Non-pigmented ciliary epithelial cell (primary cell): ENCODE measurements at places on chromosomes 12 and 14.

DNA sequence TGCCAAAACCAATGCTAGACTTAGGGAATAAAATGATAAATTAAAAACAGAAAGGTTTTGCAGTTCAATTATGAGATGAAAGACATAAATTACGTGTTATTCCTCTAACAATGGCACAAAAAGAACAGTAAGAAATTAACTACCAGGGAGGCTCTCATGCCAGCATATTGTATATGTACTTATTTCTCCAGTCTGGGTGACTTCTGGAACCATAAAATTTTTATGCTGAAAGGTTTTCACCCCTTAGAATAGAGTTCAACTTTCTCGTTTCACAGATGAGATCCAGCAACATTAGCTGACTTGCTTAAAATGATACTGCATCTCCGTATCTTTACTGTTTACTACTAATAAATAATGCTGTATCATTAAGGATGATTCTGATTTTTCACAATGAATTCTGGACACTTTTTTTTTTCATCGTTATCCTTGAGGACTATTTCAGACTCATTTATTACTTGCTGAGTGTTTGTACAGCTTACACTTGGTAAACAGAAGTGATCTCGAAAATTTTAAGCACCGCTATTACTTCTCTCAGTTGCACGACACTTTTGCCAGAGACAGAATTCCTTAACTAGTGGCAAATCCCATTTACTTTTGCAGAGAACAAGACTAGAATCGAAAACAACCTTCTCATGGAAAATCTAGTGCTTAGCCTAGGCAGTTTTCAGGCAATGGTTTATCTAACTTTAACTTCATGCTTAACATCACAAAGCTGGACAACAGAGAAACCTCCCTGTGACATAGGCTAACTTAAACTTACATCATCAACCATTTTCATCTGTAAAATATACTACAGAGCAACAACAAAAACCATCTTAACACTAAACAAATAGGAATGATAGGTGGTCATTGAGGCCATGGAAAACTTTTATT is 2.7 kb downstream of the RSRC2 start:
- DNase-seq, result no peak

DNA sequence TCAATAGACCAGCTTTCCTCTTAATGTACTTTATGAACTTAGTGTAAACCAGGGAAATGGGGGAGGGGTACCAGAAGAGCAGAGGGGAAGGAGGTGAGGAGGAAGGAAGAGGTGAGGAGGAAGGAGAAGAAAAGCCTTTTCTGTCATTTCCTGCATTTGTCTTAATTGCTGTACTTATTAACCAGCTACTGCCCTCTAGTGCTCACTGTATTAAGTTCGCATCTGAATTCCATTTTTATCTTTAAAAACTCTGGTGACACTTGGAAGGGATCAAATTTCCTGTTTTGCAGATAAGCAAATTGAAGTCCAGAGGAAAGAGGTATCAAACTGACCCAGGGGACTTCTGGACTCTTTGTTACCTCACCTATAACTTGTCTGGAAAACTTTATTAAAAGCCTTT is 22.2 kb downstream of the MANSC1 start:
- DNase-seq, result peak; percentile 23

- DNase-seq, result no peak
Measured at GRCh38 chr14:94295360-94296180, 2.5 kb upstream of the SERPINA10 start.

DNA sequence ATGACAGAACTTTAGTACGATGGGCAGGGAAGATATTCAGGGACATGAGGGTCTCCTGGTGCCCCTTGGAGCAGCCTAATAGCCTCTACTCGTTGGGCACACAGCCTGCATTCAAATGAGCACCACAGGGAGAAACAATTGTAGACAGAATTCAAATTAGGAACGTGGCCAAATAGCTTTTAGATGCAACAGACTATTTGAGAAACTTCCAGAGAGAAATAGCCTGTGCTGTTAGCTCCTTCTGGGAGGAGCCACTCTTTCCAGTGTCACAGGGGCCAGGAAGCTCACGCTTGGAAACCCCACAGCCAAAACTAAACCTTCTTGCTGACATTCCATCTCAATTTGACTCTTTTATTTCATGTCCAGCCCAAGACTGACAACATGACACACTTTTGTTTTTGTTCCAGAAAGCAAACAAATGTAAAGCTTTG is 114.5 kb downstream of the RPAP3 start:
- DNase-seq, result no peak

DNA sequence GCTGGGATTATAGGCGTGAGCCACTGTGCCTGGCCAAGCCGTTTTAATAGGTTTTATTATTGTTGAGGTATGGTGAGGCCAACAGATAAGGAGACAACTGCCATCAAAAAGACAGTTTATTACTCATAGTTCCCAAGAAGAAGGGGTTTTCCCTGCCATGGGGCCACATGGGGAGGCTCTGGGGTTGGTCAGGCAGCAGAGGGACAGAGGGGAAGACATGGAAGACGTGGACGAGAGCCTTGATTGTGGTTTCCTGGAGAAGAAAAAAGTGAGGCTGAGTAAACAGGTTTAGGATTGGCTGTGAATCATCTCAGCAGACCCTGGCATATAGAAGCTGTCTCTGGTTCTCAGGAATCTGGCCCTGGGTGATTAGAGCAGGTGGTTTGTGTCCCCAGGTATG is 69.9 kb downstream of the FOXN4 start:
- no peak for DNase-seq

GRCh38 chr12:132062481-132062880 is 81.6 kb downstream of the DDX51 start:
- no peak for DNase-seq

DNA sequence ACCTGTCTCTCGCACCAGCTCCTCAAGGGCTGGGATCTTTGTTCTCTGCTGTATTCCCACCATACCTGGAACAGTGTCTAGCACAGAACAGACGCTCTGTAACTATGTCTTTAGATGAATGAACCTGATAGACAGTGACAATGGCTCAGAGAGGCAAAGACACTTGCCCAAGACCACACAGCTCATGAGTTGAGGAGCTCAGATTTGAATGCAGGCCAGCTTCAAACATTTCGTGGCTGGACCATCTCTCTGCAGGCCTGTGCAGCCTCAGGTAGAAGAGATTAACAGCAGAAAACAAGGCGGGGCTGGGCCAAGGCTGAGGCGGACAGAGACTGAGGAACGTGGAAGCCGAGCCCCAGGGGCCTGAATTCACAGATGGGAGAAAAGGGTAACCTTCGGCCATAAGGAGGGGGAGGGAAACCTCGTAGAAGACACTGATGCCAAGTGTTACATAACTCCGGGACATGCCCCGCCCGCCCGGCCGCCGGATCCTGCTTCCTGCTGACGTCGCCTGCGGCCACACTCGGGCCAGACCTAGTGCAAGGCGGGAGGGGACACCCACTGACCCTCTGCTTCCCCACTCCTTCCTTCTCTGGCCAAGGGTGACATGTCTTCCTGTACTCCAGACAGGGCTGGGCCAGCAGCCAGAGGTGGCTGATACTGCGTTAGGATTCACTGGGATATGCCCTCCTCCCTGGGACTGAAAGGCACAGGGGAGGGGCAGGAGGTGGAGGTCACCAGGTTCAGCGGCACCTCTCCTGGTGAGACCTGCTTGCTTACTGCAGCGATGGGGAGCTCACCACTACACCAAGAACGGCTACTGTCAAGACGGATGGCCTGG is 86.8 kb downstream of the RFLNA start:
- no peak for DNase-seq

DNA sequence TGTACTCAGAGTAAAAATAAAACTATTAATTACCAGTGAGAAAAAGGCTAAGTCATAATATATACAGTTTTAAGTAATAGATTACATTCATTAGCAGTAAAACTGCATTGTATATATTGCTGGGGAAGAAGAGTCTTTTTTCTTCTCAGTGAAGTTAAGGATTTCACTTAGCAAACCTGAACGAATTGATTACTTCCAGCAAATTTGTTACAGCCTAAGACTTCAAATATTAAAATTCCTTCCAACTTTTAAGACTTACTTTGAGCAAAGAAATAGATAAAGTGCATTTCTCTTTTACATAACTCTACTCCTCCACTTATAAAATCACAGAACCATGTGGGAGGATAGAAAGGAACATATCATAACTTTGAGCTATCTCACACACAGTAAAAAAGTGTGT is 43.3 kb downstream of the PIK3C2G start:
- no peak for DNase-seq

DNA sequence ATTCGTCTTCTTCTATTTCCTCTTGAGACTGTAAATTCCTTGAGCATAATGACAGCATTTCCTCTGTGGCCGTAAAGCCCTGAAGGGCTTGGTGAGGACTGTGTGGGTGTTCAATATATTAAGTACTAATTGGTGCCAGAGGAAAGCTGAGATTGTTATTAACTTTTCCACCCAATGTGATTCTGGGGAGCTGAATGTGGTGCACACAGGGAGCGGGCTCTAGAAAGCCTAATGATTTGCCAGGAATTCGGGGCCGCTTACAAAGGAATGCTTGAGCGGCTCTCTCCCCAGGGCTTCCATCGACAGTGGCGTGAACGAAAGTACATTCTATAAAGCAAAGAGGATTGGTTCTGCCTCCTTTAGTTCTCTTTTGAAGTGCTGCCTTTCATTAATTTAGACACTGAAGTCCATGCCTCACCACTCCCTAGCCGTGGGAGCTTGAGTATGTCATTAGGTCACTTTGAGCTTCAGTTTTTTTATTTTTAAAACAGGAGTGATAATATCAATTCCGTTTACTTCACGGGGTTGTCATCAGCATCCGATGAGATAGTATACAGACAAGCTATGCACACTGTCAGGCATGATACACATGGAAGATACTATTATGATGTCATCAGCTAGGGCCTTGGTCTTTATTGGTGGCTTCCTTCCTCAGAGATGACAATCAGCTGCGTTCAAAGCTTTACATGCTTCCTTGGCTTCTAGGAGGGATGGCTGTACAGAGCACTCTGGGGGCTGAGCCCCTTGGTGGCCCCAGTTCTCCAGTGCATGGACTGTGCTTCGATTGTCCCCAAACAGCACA is 11.0 kb upstream of the GSG1 start:
- no peak for DNase-seq
